ENCODE measurements at places on chromosomes 6 and 20.

GRCh38 chr6:148244217-148244935, 98.3 kb upstream of the SASH1 start:
- DNase-seq = no peak

GRCh38 chr6:42744351-42744893, 1.5 kb downstream of the TBCC start:
- DNase-seq = no peak

GRCh38 chr6:9484091-9484490, 930.8 kb downstream of the TFAP2A start:
- DNase-seq = no peak

- no peak for DNase-seq
Measured at GRCh38 chr6:140809694-140810101, 1323.0 kb upstream of the GJE1 start.

DNA sequence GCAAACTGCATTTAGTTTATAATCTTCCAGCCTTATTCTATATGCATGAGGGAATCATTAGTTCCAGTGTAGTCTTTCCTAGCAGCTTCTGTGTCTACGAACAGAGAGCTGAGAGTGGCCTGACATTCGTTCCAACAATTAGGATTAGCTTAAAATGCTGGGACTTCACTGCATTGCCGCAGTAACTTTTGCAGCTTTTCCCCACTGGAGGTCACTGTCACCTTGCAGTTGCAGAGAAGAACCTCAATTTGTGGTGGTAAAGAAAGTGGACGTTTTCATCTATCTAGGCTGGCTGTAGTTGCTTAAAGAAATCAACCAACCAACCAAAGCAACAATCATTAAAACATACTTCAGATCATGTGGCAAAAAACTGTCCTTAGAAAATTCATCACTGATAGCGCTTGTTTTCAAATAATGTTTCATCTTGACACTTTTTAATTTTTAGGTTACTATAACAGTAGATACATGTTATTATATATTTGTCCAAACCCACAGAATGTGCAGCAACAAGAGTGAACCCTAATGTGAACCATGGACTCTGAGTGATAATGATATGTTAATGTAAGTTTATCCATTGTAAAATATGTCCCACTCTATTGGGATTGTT, 12.2 kb downstream of the MYLK4 start:
- no peak for DNase-seq

DNA sequence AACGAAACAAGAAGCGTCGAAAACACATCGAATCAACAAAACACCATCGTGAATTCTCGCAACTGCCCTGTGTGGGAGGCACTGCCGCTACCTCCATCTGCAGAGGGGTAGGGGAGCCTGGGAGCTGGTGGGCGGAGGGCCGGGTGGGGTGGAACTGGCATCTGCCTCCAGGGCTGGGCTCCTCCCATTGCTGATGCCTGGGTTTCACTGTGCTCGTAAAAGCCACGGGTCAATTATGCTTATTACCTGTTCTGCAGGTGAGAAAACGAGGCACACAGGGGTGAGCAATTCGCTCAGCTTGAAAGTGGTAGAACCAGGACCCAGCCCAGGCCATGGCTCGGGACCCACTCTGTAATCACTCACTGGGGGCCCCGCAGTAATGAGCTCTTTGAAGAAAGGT, 16.5 kb upstream of the SULF2 start:
- no peak for DNase-seq

DNA sequence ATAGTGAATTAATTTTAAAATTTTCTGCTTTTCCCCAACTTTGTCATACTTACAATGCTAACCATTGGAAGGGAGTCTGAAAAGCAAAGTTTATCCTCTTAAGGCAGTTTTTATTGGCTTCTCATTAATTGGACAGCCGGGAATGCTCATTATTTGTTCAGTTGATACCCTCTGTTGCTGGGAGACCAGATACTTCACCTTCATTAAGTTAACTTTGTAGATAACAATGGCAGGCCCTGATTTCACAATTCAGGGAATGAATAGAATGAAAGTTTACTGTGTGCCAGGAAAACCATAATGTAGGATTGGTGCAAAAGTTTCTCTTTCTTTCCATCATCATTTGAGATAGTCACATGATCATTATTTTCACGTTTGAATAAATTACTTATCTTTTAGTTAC, 49.0 kb downstream of the COL19A1 start:
- no peak for DNase-seq

- no peak for DNase-seq
Measured at GRCh38 chr6:166743406-166744222, 116.6 kb upstream of the RPS6KA2 start.

GRCh38 chr6:167237438-167238145, 53.5 kb upstream of the UNC93A start:
- no peak for DNase-seq

DNA sequence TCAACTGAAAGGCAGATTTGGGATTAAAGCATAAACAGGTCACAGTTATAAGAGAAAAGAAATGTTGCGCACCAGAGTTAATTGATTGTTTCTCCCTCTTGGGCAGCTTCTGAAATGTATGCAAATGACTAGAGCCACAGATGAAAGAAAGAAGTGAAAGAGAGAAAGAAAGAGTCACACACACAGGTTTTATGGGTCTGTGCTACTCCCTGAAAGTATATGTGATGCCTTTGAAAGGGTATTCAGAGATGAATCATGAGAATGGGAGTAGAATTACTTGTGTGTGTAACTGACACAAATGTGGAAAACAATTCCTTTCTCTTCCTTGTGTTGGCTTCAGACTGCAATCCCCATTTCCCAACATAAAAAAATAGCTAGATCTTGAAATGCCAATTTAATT, 196.9 kb downstream of the FOXA2 start:
- no peak for DNase-seq
